ENCODE measurements at places on chromosomes 1 and 21.

GRCh38 chr1:84887261-84887934 is 5.6 kb downstream of the LPAR3 start:
- DNase-seq, result no peak

- DNase-seq, result no peak
Observed at GRCh38 chr1:74766579-74766978, 33.6 kb downstream of the TYW3 start.

DNA sequence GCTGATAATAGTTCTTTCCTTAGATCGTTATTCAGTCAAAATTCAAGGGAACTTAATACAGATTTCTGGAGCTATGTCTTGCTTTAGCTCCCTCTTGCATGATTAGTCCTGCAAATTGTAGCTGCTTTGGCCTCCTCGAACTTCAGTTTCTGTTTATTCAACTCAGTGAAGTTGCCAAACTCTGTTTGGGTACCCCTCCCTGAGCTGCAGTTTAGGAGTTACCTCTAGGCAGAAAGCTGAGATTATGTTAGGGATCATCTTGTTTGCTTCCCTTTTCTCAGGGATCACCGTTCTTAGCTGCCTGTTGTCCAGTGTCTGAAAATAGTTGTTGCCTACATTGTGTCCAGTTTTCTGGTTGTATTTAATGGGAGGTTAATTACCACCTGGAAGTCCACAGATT is 43.5 kb downstream of the SNX27 start:
- no peak for DNase-seq

- DNase-seq, result no peak
Observed at GRCh38 chr1:150477320-150477719, 9.9 kb upstream of the TARS2 start.

- DNase-seq, result no peak
Observed at GRCh38 chr1:150529017-150529416, 13.5 kb downstream of the FALEC start.

DNA sequence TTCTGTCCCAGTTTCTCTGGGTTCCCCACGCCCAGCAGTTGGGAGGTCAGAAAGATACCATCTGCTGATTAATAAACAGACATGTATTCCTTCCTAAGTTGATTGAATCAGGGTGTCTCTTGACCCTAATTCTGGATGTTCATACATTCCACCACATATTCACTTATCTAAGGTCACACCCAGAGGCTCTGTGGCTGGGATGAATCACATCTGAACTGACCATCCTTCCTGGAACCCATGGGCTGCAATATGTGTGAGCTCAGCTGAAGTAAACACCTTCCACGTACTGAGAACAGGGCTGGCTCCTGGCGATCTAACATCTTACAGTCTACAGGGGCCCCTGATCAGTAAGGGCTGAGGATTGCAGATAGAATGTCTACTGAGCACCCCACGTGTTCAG is 20.5 kb upstream of the TRABD2B start:
- no peak for DNase-seq

DNA sequence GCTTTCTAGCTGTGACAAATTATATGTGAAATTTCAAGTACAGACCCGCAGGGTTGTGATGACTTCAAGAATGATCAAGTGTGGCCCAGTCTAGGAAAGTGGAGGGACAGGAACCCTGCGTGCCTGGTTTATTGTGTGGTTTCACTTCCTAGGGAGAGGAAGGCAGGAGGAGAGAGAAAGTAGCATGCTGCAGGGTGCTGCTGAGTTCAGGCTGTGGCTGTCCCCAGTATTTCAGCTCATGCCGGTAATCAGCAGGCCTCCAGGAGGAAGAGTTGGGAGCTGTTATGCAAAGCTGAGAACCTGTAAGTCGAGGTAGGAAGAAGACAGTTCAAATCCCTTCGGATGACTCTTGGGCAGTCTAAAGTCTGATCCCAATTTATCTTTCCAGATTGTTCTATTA is 140.4 kb downstream of the ROR1 start:
- DNase-seq, result no peak

GRCh38 chr1:45922374-45922773 is 119.0 kb downstream of the MAST2 start:
- no peak for DNase-seq

- no peak for DNase-seq
Observed at GRCh38 chr1:233897325-233898162, 6.9 kb upstream of the SLC35F3 start.

DNA sequence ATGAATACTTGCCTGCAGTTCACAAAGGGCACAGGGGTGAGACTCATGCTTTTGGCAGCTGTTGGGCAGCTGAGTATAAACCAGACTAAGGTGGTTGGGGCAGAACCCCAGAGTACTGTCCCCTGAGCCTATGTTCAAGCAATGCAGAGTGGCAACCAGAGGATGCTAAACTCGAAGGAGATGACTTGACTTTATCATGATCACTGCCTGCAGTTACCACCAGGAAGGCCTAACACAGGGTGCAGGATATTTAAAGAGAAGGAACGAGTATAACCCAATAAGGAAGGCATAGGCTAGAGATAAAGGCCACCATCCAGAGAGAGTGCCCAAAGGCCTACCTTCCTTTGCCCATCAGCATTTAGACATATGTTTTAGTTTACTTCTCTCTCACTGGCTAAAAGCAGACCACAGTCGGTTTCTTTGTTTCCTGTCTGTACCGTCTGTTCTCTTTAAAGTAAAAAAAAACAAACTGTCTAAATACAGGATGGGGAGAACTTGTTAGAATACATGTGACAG is 83.3 kb downstream of the MPZL1 start:
- DNase-seq, result no peak

DNA sequence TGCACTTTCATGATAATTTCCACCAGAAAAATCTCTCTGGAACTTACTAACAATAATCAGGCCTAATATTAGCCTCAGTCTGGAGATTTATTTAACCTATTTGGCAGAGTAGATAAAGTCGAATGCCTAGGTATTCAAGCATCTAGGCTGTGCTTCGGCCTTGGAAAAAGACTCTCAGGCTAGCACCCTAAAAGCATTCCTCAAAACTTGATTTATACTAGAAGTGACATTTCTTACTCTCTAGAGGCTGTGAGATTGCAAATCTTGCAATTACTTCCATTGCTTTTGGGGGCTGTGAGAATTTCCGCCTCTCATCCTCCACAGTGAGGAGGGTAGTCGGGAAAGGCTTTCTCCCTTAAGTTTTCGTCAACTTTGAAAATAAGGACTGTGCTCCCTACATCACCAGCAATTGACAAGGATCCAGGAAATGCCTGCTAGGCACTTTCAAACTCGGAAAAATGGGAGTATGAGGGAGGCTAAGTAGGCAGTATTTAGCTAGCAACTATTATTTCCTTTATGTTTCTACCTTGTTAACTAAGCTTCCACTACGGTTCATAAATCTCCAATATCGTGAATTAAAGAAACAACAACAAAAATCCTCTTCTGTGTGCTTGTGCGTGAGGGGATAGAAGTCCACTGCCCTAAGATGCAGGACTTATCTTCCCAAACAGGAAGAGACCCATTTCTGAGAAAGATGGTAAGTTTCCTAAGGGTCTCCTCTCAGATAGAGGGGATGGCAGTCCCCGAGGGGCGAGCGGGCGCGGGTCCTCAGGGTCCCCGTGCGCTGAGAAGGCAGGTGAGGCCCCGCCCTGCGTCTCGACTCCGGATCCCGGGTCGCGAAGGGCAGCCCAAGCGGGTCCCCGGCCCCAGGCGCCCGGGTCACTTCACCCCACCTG is 1.1 kb upstream of the LMO4 start:
- no peak for DNase-seq

GRCh38 chr1:9235096-9235459 is 504 bp downstream of the H6PD start:
- DNase-seq, result no peak

GRCh38 chr1:238568735-238569134 is 678.0 kb upstream of the ZP4 start:
- no peak for DNase-seq

GRCh38 chr21:41345934-41346685 is 15.7 kb upstream of the MX2 start:
- no peak for DNase-seq

- DNase-seq, result no peak
Observed at GRCh38 chr1:51325878-51326755, 4.2 kb downstream of the TTC39A start.

- DNase-seq, result no peak
Observed at GRCh38 chr1:23709229-23709628, 17.6 kb downstream of the RPL11 start.

GRCh38 chr1:54239631-54240031 is 39.7 kb downstream of the MRPL37 start:
- DNase-seq, result no peak

GRCh38 chr1:32539584-32540571 is 651 bp downstream of the ZBTB8A start:
- DNase-seq, result no peak

DNA sequence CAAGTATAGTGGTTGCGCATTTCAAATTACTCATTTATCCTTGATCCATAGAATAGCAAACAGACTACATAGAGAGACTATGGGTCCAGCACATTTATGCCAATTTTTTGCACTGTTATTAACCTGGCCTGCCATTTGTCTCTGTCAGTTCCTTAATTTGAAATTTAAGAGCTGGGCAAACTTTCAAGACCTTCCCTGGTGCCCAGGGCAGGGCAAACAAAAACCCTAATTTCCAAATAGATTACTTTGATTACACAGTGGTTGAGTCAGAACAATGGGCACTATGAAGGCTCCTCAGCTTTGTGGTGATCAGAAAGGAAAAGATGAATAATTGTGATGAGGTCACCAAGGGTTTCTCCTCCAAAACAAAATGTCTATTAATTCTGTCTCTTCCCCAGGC is 80.6 kb downstream of the TNFSF18 start:
- DNase-seq, result no peak

DNA sequence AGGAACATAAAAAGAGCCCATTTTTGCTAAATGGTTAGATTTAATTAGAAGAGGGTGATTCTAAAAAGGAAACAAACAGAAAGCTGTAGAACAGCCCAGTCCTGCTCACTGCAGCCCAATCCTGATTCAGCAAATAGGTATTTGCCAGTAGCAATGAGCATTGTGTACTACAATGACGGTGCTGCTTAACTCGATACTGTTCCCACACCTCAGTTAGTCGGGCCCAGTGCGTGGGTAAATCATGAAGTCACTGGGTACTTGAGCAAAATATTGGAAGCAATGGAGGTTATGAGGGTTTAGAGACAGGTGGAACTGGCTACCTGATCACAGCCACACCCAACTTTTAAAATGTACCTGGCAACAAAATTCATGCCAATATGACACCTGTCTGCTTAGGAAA is 101.5 kb upstream of the ADGRL2 start:
- DNase-seq, result no peak

GRCh38 chr1:14511796-14512585 is 86.5 kb upstream of the KAZN start:
- no peak for DNase-seq

- DNase-seq, result no peak
Observed at GRCh38 chr21:46319186-46319585, 4.5 kb downstream of the C21orf58 start.
